Melanocyte of skin (primary cell): ENCODE measurements at places on chromosomes 5 and 9. TPM values are rescaled to one million over a fixed set of nuclear protein-coding genes. Genes with fewer than 3 reads are reported as not detected.

SUSD3 gene
- total RNA-seq, result 0.69 and 3.3 TPM in 2 replicates

SPINK6 gene
- total RNA-seq, result not detected in 2 replicates

PDE6A gene
- not detected in 2 replicates for total RNA-seq

CD14 gene
- 1.3 and 1.5 TPM in 2 replicates for total RNA-seq

DBH gene
- not detected in 2 replicates for total RNA-seq

NUTM2F gene
- total RNA-seq, result not detected in 2 replicates
